ENCODE measurements at places on chromosomes 3 and 15.
A peak's percentile ranks its signal among the peaks of the same experiment; 100 is the strongest.

DNA sequence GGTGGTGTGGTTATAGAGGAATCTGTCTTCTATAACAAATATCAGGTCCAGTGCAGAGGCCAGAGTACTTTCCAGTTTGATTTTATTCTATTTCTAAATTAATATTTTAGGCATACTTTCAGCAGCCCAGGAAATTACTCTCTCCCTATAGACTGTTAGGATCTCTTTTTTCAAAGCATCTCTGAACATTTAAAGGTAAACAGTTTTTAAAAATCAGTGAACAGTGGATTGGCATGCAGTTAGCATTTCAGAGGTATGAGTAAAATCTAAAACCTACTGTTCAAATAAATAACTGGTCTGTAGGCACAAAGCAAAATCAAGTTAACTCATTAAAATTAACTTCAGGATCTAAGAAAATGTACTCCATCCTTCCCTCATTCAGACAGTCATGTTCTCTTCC lies 3.0 kb downstream of the ZBED2 start:
- no peak for DNase-seq

DNA sequence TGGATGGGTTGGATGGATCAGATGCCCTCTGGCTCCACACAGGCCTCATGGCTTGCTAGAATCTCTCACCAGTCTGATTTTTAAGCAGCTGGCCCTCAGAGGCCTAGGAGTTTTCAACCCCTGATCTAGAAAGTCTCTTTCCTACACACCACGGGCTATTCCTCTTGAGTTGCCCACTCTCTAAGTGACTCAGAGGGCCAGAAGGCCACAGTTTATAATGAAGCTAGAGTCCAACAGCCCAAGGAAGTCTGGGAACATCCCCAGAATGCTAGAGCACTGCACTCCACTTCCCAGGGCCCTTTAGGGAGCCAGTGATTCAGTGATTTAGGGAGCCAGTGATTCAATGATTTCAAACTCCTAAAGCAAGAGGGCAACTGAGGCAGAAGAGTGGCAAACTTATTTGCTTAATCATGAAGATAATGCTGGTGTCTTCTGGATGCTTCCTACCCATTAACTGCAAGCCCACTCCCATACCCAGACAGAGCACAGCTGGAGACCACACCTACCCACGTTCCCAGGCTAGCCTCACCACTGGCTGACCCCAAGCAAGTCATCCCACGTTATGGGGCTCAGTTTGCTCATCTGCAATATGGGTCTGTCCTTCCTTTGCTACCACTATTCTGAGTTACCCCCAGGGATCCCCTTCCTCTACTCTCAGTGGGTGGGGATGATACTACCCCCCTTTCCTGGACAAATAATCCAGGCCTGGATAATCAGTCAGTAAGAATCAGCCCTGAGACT lies 36.7 kb downstream of the ABTB1 start:
- DNase-seq, result no peak

DNA sequence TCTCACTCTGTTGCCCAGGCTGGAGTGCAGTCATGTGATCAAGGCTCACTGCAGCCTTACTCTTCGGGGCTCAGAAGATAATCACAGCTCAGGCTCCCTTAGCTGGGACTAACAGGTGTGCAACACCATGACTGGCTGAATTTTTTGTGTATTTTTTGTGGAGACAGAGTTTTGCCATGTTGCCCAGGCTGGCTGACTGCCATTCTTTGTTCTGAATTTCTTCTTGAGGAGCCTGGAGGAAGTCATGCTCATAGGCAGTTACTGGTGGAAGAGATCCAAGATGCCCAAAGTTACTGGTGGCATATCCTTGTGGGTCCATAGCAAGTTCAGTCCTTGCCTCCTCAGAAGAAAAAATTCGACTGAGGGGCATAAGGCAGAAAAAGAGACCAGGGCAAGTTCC lies 16.6 kb upstream of the UBP1 start:
- no peak for DNase-seq

- no peak for DNase-seq
These were observed 71.8 kb downstream of the RBPMS2 start for GRCh38 chr15:64703632-64703959.

GRCh38 chr3:51735950-51736349 lies 29.1 kb downstream of the GRM2 start:
- DNase-seq, result no peak

DNA sequence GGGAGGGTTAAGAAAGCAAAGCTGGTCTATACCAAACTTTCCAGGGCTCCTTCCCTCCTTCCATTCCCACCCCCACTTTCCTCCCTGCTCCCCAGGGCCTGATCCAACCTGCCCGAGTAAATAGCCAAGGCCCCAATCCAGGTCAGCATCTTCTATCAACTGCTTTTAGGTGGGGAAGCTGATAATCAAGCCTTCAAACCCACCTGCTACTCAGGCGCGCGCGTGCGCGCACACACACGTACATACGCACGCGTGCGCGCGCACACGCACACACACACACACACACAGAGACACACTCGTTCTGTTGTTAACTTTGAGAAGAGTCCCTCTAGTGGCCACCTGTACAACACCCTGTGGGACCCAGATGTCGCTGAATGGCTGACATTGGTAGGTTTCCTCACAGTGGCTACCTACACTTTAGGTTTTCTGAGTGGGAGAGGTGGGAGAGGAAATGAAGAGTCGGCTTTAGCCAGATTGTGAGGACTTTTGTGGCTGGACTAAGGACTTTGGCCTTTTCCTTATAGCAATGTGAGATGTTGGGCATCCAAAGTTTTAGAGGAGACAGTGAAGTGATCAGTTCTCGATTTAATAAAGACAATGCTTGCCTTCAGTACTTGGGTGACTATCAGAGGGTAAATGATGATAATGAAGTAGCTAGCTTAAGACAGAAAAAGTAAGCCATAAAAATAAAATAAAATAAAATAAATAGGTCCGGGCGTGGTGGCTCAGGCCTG lies 179.9 kb upstream of the C2CD4B start:
- DNase-seq, result peak; percentile 72

GRCh38 chr3:131728898-131729642 lies 226.3 kb upstream of the MRPL3 start:
- no peak for DNase-seq

DNA sequence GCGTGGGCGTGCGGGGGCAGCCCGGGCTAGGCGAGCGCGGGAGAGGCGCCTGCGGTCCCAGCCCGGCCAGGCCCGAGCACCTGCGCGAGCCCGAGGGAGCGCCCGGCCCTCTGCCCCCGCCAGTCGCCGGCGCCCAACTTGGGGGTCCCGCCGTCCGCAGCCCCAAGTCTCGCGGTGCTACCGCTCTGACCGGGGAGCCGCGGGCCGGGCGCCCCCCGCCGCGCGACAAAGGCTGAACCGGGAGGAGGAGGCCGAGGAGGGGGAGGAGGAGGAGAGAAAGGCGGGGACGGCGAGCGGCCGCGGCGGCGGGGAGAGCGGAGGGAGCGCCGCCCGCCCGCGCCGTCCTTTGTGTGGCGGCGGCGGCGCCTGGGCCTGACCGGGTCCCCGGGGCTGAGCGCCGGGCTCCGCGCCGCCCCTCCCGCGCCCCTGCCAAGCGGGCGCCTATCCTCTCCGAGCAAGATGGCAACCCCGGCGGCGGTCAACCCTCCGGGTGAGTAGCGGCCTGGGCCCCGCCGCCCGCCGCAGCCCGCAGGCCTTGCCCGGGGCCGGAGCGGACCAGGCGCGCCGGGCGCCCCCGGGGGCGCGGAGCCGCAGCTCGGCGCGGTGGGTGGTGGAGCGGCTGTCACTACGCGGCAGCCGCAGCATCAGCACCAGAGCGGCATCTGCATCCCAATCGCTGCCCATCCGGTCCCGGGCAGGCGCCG lies at the start of gene ARNT2:
Gene ARNT2 (plus strand): TSS at position 326 of the 704 bp plus-strand sequence. CDS start 134 bp downstream, at position 460.
- peak; percentile 30 for DNase-seq

- no peak for DNase-seq
These were observed 30.5 kb downstream of the RAD54L2 start for GRCh38 chr3:51568996-51569395.

GRCh38 chr3:88618021-88618645 lies 468.4 kb downstream of the C3orf38 start:
- DNase-seq, result no peak

GRCh38 chr3:195727606-195728195 lies 6.9 kb downstream of the MUC20 start:
- no peak for DNase-seq

DNA sequence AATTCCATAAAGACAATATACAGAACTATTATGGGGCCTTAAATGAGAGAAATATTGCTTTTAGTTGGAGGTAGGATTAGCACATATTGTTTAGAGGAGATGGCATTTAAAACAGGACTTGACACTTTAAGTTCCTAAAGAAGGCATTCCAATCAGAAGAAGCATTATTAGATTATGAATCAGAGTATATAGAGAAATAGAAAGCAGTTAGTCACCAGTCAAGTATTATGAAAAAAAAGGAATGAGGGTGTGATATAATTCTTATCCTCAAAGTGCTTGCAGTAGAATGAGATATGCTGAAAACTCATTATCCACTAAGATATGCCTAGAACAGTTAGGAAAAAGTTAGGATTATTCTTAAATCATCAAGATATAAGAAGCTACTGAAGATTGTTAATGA lies 456.2 kb downstream of the ZNF385D start:
- DNase-seq, result no peak

GRCh38 chr15:57589754-57590153 lies 1.9 kb upstream of the MYZAP start:
- DNase-seq, result no peak

DNA sequence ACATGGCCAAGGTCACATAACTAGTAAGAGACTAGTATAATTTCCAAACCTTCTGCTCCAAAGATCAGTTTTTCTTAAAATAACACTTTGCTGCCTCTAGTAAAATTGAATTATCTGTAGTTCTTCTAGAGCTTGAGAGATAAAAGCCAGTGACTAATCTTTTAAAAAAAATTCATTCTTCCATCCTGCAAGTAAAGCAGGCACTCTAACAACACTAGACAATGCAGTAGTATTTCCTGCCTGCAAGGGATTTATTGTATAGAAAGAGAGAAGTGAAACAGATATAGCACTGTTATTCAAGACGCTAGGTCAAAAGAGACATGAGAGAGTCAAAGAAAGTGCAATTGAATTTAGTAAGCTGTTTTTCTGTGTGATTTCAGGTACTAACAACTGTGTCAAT lies 159.5 kb upstream of the TBC1D5 start:
- DNase-seq, result peak; percentile 19

DNA sequence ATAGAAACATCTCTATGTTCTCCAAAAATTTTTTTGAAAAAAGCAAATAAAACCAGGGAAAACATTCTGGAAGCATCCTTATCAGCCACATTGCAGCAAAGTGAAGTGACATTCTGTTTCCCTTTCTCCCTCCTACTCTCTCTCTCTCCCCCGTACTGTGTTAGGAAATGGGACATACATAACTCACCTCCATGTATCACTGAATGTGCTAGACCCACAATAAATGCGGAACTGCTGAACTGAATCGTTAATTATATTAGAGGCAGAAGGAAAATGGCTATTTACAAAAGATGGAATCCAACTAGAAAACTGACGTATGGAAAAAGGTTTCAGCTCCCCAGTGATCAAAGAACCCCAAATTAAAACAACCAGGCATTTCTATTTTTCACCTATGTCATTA lies 129.8 kb downstream of the MINAR1 start:
- no peak for DNase-seq

- no peak for DNase-seq
These were observed 630.5 kb upstream of the LMCD1 start for GRCh38 chr3:7871003-7871560.

GRCh38 chr3:89983449-89983848 lies 876.0 kb downstream of the EPHA3 start:
- DNase-seq, result no peak

DNA sequence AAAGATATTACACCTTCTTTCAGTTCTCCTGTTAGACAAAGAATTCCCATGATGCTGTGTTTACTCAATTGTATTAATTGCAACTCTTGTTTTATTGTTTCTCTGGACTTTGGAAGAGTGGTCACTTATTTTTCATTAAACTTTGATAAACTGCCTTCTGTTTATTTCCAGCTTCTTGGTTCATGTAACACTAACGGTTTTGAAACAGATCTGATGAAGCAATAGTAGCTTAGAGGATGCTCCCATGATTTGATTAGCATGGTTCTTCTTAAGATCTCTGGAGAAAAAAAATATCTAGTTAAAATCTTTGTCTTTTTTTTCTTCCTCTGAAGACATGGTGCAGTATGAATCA lies 90.1 kb downstream of the FNDC3B start:
- no peak for DNase-seq

GRCh38 chr3:150504483-150504882 lies 41.8 kb downstream of the SERP1 start:
- DNase-seq, result no peak

DNA sequence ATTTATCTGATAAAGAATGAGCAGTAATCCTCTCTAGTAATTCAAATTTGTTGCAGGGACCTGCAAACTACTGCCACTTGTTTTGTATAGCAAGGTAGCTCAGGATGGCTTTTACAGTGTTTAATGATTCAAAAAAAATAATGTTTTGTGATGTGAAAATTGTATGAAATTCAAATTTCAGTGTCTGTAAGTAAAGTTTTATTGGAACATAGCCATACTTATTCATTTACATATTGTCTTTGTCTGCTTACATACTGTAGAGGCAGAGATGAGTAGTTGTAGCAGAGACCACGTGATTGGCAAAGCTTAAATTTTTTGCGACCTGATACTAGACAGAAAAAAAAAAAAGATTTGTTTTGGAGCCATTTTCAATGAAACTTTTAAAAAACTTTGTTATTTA lies 6.5 kb upstream of the UTS2B start:
- no peak for DNase-seq

DNA sequence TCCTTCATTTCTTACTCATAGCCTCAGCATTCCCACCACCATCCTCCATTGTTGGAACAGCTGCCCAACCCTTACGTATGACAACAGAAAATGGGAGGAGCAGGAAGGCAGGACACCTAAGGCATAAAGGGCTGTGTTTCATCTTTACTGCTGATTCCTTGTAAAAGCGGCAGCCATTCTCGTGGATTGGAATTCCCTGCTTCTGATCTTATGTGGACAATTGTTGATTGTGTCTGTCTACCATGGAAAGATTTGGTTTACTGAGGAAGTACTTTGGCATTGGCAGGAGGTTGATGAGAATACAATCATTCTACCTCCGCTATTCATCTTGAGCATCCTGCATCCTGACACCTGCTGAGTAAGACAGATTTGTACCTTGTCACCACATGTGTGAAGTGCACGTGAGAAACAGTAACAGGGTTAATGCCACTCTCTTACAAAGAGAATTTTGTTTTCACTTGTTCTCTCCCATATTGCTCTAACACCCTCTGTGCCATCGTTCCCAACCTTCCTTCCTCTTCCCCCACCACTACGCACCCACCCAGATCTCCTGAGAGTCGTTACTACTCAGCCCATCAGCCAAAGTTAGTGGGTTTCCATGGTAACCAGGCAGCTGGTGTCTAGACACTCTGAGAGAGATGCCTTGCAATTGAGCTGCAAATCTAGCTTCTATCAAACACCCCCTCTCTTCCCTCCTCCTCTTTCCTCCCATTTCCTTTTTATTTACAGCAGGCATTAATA lies 75.7 kb downstream of the GAP43 start:
- no peak for DNase-seq

DNA sequence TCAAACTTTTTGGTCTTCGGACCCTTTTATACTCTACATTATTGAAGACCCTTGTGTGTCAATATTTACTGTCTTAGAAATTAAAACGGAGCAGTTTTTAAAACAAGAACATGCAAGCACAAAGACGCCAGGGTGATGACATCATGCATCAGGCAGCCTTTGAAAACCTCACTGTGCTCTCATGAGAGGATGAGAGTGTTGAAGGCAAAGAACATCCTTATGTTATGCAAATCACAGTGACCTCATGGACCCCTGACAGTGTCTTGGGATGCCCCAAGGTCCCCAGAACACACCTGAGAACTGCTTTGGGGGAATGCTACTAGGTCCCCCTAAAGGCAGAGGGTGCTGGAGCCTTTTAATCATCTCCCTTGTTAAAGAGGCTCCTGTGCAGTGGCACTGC lies 51.6 kb downstream of the CHDH start:
- no peak for DNase-seq

- DNase-seq, result peak; percentile 11
These were observed 150.6 kb upstream of the ROPN1 start for GRCh38 chr3:124142389-124142970.

Measured in GM10248 (cell line).